ENCODE measurements at places on chromosomes 11 and 22. TPM values are rescaled to one million over a fixed set of nuclear protein-coding genes. Genes with fewer than 3 reads are reported as not detected.

Gene TRIM22
- total RNA-seq = 228 TPM

Gene GGTLC3
- total RNA-seq = not detected

- no peaks in the 10 kb centered on the region for H3K36me3 ChIP-seq
- no peak overlapping the region for H3K4me3 ChIP-seq
- H3K27me3 ChIP-seq = no peaks in the 10 kb centered on the region
- no peaks in the 10 kb centered on the region for H3K4me1 ChIP-seq
- no peak for DNase-seq
- H3K27ac ChIP-seq = no peak overlapping the region
Observed at GRCh38 chr11:84430661-84431060, 1144.5 kb upstream of the CCDC90B start.

- no peaks in the 10 kb centered on the region for H3K36me3 ChIP-seq
- no peaks in the 10 kb centered on the region for H3K4me1 ChIP-seq
- H3K4me3 ChIP-seq = no peak overlapping the region
- DNase-seq = no peak
- H3K27ac ChIP-seq = no peak overlapping the region
Observed at GRCh38 chr11:124570160-124570559, 363 bp downstream of the OR8A1 start.

GRCh38 chr11:110156503-110156902 lies 63.3 kb downstream of the ZC3H12C start:
- DNase-seq = no peak
- H3K4me1 ChIP-seq = no peaks in the 10 kb centered on the region
- peaks cover 4% of the 10 kb centered on the region for H3K27me3 ChIP-seq
- no peaks in the 10 kb centered on the region for H3K36me3 ChIP-seq
- H3K4me3 ChIP-seq = no peak overlapping the region
- H3K27ac ChIP-seq = no peak overlapping the region

Gene KRTAP5-1
- total RNA-seq = not detected

- H3K4me3 ChIP-seq = no peak overlapping the region
- H3K27ac ChIP-seq = no peak overlapping the region
- H3K4me1 ChIP-seq = no peaks in the 10 kb centered on the region
- H3K36me3 ChIP-seq = no peaks in the 10 kb centered on the region
Observed at GRCh38 chr22:30566125-30566524, 8.3 kb downstream of the GAL3ST1 start.

GRCh38 chr22:19722178-19722981 lies 959 bp upstream of the GP1BB start:
- H3K4me3 ChIP-seq = no peak overlapping the region
- H3K4me1 ChIP-seq = peaks cover 13% of the 10 kb centered on the region
- peaks cover 40% of the 10 kb centered on the region for H3K27me3 ChIP-seq
- no peak overlapping the region for H3K27ac ChIP-seq
- H3K36me3 ChIP-seq = no peaks in the 10 kb centered on the region

GRCh38 chr22:42912059-42912458 lies 55.0 kb upstream of the ARFGAP3 start:
- H3K4me3 ChIP-seq = no peak overlapping the region
- H3K27ac ChIP-seq = no peak overlapping the region
- H3K4me1 ChIP-seq = peaks cover 5% of the 10 kb centered on the region
- DNase-seq = no peak

Gene CCDC89
- 0.63 TPM for total RNA-seq

- H3K27ac ChIP-seq = no peak overlapping the region
- DNase-seq = no peak
- no peaks in the 10 kb centered on the region for H3K36me3 ChIP-seq
- H3K4me1 ChIP-seq = no peaks in the 10 kb centered on the region
- H3K27me3 ChIP-seq = peaks cover 4% of the 10 kb centered on the region
Observed at GRCh38 chr11:123272565-123272964, 77.5 kb upstream of the CLMP start.

DNA sequence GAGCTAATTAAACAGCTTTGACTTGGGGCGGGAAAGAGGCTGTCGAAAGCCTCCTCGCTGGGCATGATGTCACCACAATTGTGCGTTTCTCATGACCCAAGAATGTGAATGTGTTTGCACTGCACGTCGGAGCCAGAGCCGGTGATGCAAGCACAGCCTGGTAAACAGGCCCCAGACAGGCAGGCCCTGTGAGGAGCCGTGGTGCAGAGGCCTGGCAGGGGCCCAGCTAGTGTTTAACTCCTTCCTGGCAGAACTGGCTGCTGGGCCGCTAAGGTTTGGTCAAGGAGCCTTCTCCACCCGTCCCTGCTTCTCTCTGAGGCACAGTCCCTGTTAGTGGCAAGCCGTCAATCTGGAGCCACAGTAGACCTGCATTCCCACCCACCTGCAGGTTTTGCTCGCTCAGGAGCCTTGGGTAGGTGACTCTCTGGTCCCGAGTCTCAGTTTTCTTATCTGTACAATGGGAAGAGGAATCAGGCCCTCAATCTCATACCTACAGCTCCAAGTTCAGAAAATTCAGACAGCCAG lies 25.4 kb upstream of the SMTN start:
- H3K27me3 ChIP-seq = no peaks in the 10 kb centered on the region
- H3K27ac ChIP-seq = no peak overlapping the region
- DNase-seq = no peak

DNA sequence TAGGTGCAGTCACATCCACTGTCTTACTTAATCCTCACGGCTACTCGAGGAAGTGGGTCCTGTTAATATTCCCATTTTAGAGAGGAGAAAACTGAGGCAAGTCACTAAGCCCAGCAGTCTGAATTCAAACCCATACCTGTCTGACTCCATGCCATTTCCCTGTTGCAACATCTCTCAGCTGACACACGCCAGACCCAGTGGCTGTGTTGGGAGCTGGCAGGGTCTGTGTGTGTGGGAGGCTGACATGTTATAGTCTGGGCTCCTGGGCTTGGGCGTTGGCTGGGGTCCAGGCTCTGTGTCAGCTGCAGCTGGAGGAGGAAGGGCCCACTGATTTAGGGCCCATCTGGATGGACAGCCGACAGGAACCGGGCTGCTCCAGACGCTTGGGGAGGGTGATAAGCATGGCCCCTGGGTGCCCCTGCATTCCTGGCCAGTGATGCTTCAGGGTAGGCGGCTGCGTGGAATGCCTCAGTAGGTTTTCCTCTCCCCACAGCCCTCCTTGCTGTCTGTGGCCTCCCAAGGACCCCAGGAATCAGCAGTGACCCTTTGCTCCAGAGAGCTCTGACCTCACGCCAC lies 562.5 kb downstream of the MN1 start:
- no peaks in the 10 kb centered on the region for H3K27me3 ChIP-seq
- H3K4me1 ChIP-seq = no peaks in the 10 kb centered on the region

Gene CD81
- total RNA-seq = 145 TPM

Gene SLC22A6
- total RNA-seq = not detected

Gene KCNK7
- total RNA-seq = 0.95 TPM

DNA sequence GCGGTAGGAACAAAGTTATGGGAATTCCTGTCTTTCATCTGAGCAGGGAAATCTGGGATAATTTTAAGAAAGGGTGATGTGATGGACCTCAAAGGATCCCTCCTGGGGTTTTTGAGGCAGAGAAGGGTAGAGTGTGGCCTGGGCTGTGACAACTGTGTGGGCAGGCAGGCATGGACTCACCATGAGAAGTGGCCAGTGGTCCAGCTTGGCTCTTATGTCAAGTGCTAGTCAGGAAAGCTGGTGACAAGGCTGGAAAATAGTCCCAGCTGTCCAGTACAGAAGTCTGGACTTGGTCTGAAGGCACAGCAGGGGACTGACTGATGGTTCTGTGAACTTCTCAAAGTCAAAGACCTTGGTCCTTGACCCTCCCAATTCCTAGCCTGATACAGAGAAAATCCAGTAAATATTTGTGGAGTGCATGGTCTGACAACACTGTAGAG lies 1.7 kb downstream of the PPFIBP2 start:
- no peak overlapping the region for H3K27ac ChIP-seq
- no peak for DNase-seq
- peaks cover 46% of the 10 kb centered on the region for H3K4me1 ChIP-seq
- H3K36me3 ChIP-seq = no peaks in the 10 kb centered on the region

DNA sequence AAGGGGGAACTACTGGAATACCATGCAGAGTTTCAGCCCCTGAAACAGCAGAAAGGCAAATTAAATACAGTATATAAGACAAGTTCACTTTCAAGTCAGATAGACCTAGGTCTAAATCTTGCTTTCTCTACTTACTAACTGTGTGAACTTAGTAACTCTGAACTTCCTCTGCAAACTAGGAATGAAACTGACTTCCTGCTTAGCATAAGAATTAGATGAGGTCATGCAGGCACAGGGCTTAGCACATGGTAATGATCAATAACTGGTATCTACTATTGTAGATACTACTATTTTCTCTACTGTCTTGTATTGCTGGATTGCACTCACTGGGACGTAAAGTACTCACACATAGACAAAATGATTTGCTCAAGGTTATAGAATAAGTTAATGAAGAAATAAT lies 51.5 kb upstream of the MTNR1B start:
- no peaks in the 10 kb centered on the region for H3K36me3 ChIP-seq
- H3K27ac ChIP-seq = no peak overlapping the region
- H3K27me3 ChIP-seq = no peaks in the 10 kb centered on the region
- DNase-seq = no peak
- no peaks in the 10 kb centered on the region for H3K4me1 ChIP-seq
- H3K4me3 ChIP-seq = no peak overlapping the region

GRCh38 chr11:113255096-113255495 lies 59.3 kb upstream of the TTC12 start:
- no peak overlapping the region for H3K4me3 ChIP-seq
- no peak overlapping the region for H3K27ac ChIP-seq
- H3K4me1 ChIP-seq = no peaks in the 10 kb centered on the region
- H3K27me3 ChIP-seq = peaks cover 4% of the 10 kb centered on the region
- DNase-seq = no peak

Gene SMIM35
- total RNA-seq = 2.4 TPM

- H3K36me3 ChIP-seq = peaks cover 65% of the 10 kb centered on the region
- no peaks in the 10 kb centered on the region for H3K27me3 ChIP-seq
- H3K4me1 ChIP-seq = peaks cover 40% of the 10 kb centered on the region
- DNase-seq = peak; percentile 68
- H3K4me3 ChIP-seq = no peak overlapping the region
Observed at GRCh38 chr22:39514373-39514973, 5.9 kb upstream of the ATF4 start.

- H3K4me3 ChIP-seq = no peak overlapping the region
- no peaks in the 10 kb centered on the region for H3K27me3 ChIP-seq
- H3K27ac ChIP-seq = no peak overlapping the region
- DNase-seq = no peak
Observed at GRCh38 chr11:45801723-45802315, 3.1 kb upstream of the SLC35C1 start.

GRCh38 chr11:93589347-93589746 lies 46.2 kb upstream of the SMCO4 start:
- H3K27ac ChIP-seq = no peak overlapping the region
- H3K4me3 ChIP-seq = no peak overlapping the region
- no peaks in the 10 kb centered on the region for H3K4me1 ChIP-seq
- DNase-seq = no peak
- H3K27me3 ChIP-seq = peaks cover 7% of the 10 kb centered on the region

DNA sequence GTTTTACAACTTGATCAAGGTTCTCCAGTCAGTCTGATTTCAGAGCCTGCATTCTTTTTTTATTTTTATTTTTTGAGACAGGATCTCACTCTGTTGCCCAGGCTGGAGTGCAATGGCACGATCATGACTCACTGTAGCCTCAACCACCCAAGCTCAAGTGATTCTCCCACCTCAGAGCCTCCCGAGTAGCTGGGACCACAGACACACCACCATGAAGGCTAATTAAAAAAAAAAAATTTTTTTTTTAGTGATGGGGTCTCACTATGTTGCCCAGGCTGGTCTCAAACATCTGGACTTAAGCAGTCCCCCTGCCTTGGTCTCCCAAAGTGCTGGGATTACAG lies 117.2 kb upstream of the NAV2 start:
- peaks cover 5% of the 10 kb centered on the region for H3K27me3 ChIP-seq
- no peak for DNase-seq
- H3K4me1 ChIP-seq = no peaks in the 10 kb centered on the region
- H3K4me3 ChIP-seq = no peak overlapping the region

GRCh38 chr22:20393705-20394476 lies at the start of gene ZNF74:
TSS of gene ZNF74 (plus strand) at chr22:20394151. CDS start at chr22:20394629, 478 bp downstream.
- H3K4me1 ChIP-seq = peaks cover 18% of the 10 kb centered on the region
- peak; percentile 90 for DNase-seq
- H3K4me3 ChIP-seq = peak within 1 kb of the TSS; percentile 86
- H3K27me3 ChIP-seq = no peaks in the 10 kb centered on the region
- H3K27ac ChIP-seq = peak within 1 kb of the TSS; percentile 92
- peaks cover 4% of the 10 kb centered on the region for H3K36me3 ChIP-seq

Gene PHETA2
- 1.6 TPM for total RNA-seq

Gene DEFB131B
- not detected for total RNA-seq

Gene PACS1
- 91.6 TPM for total RNA-seq

DNA sequence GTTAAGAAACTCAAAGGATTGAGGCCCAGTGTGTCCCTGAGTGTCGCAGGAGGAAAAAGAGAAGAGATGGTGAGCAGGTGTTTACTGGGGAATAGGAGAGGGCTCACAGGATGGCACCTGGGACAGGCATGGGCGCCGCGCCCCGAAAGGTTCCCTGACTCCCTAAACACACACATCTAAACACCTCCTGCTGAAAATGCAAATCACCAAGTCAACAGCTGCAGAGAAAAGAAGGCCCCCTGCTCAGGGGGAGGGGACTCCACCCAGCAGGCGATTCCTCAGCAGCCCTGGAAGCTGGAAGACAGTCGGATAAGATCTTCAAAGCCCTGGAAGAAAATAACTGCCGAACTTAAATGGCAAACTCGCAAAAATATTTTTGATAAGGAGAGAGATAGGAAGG lies 377.2 kb downstream of the BRD1 start:
- DNase-seq = no peak
- H3K4me3 ChIP-seq = no peak overlapping the region
- no peak overlapping the region for H3K27ac ChIP-seq
- peaks cover 22% of the 10 kb centered on the region for H3K27me3 ChIP-seq
- H3K36me3 ChIP-seq = no peaks in the 10 kb centered on the region
- H3K4me1 ChIP-seq = no peaks in the 10 kb centered on the region

Gene PLAAT4
- total RNA-seq = 97.5 TPM

DNA sequence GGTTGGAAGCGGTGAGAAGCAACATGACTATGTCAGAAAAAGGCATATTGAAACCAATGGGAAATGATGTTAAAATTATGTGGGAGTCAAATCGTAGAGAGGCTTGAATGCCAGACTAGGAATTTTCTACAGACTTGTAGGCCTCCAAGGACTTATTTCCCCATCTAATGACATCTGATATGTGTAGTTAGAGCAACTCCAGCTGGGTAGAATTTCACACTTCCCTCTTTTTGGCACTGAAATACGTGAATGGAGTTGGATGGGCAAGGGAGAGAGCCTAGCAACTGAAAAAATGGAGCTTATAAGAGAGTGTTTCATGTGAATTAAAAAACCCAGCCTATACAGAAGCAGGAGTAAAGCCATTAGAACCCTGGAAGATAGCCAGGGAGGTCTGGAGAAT lies 304.2 kb downstream of the INSC start:
- no peaks in the 10 kb centered on the region for H3K27me3 ChIP-seq
- no peaks in the 10 kb centered on the region for H3K4me1 ChIP-seq
- no peaks in the 10 kb centered on the region for H3K36me3 ChIP-seq

All from activated CD8-positive, alpha-beta T cell treated with anti-CD3 and anti-CD28 coated beads, Interleukin-2, amount 10 ng/mL, durations not matched to agents 7 days and 5 days (primary cell).